ENCODE measurements at places on chromosomes 1 and 21.

- no peak for DNase-seq
These were observed 50.3 kb upstream of the COA6 start for GRCh38 chr1:234322979-234323378.

DNA sequence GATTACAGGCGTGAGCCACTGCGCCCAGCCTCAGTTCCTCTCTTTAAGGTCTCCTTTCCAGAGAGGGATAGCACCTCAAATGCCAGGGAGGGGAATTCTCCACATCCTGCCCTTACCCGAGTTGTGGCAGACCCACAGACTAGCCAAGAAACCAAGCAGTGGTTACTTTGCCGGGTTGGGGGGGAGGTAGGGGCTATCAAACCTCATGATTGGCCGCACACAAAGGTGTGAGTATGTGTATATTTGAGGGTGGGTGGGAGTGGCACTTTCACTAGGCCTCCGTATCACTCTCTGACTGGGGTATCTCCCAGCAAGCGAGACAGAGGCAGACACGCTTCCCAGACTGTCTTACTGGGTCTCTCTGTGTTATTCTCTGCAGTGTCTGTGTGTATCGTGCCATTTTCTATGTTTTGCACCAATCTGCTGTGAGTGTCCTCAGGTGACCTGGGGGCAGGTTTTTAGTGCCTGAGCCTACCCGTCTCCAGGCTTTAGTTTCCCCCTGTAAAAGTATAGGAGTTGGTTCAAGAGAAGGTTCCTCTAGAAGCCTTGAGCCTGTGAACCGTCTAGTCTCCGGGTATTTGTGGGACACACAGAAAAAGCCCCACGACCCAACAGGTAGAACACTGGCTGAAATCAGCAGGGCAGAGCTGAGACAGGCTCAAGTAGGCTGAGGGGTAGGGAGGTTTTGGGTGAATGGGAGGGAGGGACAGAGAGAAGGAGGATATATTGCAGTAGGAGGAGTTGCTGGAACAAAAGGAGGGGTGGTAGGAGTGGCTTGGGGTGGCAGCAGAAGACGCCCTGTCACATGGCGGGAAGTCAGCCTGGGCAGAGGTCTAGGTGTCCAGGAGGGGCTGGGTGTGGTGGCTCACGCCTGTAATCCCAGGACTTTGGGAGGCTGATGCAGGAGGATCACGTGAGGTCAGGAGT lies 10.3 kb downstream of the LMNA start:
- no peak for DNase-seq

DNA sequence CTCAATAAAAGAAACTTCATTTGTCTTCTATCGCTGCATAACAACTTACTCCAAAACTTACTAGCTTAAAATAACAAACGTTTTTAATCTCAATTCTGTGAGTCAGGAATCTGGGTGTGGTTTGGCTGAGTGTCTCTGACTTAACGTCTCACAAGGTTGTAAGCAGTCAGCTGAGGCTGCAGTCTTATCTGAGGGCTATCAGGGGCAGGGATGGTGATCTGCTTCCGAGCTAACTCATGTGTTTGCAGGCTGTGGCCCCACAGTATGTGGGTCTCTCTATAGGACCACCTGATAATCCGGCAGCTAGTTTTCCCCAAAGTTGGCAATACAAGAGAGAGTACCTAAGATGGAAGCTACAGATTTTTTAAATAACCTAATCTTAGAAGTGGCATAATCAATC lies 234.2 kb upstream of the FGGY start:
- DNase-seq, result no peak

DNA sequence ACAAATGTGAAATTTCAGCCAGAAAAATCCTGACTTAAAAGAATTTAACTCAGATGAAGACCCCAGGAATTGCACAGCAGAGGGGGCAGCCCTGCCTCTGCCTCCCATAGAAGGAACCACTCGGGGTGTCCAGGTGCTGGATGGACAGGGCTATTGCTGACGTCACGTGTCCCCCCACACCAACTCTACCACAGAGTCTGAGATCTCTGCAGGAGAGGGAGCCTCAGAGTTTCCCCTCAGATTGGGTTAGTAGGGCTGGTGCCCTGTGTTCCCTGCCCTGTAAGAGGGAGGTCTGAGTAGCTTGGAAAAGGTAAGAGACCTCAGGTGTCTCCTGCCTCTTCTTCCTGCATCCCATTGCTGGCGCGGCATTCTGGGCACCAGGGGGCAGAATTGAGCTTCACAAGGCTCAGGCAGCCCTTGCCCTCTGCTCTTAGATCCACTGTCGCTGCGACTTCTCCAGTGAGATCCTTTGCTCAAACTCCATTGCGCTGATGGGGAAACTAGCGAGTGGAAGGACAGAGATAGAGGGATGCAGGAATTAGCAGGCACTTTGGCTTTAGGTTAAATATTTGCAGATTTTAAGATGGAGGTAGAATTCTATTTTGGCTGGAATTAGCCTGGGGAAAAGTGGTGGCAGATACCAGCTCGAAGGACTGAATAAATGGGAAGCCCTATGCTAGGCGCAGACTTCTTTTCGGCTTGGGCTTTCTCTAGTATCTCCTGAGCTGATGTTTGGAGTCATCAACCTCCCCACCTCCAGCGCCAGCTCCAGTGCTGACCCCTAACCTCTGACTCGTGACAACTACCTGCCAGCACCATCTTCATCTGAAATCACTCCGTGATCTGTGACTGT lies 42.8 kb upstream of the DMBX1 start:
- peak; percentile 53 for DNase-seq

DNA sequence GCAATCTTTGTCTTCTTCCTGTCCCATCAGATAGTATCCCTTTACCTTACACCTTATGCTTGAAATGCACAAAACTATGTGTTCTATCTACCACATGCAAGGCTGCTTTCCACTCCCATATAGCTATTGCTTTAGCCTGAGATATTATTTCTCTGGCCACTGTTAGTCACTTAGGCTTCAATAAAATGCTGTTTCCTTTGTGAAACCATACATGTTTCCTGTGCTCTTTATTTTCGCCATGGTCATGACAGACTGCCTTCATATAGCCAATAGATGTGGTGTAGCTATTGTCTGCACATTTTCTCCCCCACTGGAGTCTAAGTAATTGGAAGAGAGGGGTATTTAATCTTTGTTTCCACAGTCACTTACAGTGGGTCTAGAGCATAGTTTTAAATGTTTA lies 108.4 kb downstream of the GREM2 start:
- no peak for DNase-seq

DNA sequence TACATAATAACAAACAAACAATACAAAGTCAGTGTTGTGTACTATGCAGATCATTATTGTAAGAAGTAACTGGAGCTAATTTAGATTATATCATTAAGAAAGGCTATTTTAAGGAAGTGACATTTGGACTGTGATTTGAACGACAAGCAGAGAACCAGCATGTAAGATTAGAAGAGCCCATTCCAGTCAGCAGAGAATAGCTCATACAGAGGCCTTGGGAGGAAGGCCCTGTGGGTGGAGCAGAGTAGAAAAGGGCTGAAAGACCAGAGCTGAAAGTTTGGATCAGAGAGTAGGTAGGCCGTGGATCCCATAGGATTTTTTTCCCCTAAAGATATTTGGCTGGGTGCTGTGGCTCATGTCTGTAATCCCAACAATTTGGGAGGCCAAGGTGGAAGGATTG lies 190.1 kb downstream of the OMA1 start:
- DNase-seq, result no peak

- DNase-seq, result no peak
These were observed 23.0 kb downstream of the ERICH3 start for GRCh38 chr1:74650561-74650960.

DNA sequence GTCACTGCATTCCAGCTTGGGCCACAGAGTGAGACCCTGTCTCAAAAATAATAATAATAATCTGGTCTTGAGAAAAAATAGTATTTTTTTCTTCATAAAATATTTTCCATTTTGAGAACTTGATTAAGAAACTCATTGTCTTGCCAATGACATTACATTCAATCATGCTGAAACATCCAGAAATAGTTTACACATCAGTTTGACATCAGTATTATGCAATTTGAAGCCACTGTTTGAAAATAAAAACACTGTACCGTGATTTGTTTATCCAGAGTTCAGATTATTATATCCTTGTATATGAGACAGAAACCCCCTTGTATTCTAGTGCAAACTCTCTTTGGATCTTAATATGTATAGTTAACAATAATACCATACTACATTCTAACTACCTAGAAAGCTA lies 6.9 kb downstream of the FMO2 start:
- DNase-seq, result no peak

DNA sequence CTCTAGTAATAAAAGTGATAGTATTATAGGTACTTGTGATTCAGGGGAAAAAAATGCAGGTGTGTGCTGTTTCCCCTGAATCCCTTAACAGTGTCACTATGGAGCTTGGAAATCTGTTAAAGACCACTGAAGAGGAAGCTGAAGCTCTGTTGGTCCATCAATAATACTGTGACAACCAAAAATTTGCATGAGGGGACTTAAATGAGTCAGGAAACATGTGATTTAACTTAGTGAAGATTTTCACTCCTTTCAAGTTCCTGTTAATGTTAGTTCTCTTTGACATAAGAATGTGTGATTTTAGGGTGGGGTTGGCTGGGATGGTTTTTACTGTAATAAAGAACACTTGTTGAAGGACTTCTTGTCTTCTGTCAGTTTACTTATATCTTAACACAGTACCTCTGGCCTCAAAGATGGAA lies 32.0 kb downstream of the VANGL2 start:
- DNase-seq, result no peak

GRCh38 chr1:30679201-30679975 lies 44.0 kb downstream of the MATN1 start:
- no peak for DNase-seq

DNA sequence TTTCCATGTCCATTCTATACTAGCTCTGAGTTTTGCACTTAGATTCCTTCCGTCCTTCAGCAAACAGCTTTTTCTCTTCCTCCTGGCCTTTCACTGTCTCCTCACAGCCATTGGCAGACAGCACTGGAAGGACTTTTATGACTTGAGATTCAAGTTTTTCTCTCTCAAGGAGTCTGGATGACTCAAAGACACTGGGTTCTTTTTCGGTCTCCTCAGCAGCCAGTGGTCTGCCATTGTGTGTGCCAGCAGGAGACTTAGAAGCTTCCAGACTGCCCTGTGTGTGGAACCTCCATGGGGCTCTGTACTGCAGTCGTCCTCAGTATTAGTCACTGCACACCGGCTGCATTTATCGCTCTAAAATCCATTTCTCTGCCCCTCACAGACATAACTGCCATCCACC lies 30.5 kb downstream of the NTNG1 start:
- DNase-seq, result no peak

- DNase-seq, result no peak
These were observed 12.3 kb downstream of the OBSCN start for GRCh38 chr1:228219962-228220780.

GRCh38 chr1:2556277-2556677 lies at the start of gene TNFRSF14:
TNFRSF14 (plus strand) TSS chr1:2556371; CDS start chr1:2556665, 294 bp downstream.
- peak; percentile 57 for DNase-seq

- no peak for DNase-seq
These were observed 32.3 kb downstream of the FMO1 start for GRCh38 chr1:171280599-171280998.

GRCh38 chr1:93196591-93196990 lies 16.1 kb downstream of the CCDC18 start:
- DNase-seq, result no peak

GRCh38 chr1:203263496-203263895 lies 34.0 kb upstream of the CHIT1 start:
- DNase-seq, result no peak

DNA sequence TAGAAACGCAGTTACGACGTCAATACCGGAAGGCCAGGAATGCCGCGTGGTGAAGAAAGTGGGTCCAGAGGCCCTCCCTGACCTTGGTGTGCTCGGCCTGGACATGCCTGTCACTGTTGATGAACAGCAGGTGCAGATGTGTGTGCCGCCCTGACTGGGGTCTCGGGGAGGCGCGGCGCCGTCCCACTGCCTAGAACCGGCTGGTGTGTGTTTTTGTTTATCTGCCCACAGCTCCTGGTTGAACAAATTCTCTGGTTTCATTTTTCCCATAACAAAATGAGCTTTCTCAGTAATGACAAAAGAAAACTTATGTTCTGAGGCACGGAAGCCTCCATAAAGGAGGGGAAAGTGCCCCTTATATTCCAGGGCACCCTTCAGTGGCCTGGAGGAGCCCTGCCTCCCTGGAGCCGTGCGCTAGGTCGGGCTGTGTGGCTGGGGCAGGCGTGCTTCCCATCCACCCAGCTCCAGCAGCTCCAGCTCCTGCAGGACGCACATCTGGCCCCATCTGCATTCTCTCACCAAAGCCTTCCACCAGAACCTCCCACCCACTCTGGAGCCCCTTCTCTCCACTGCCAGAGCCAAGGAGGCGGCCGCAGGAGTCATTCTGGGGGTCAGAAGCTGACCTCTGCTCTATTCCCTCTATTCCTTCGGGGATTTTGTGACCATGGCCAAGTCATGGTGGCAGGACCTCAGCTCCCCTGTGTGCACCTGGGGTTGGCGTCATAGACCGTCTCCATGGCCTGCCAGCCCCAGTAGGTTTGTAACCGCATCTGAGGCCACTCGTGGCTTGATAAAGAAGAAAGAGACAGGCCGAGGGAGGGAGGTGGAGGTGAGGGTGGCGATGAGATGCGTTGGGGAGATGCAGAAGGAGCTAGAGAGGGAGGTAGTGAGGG lies 20.1 kb upstream of the COL18A1 start:
- DNase-seq, result no peak

GRCh38 chr1:178151831-178152230 lies 57.9 kb downstream of the RASAL2 start:
- DNase-seq, result no peak

DNA sequence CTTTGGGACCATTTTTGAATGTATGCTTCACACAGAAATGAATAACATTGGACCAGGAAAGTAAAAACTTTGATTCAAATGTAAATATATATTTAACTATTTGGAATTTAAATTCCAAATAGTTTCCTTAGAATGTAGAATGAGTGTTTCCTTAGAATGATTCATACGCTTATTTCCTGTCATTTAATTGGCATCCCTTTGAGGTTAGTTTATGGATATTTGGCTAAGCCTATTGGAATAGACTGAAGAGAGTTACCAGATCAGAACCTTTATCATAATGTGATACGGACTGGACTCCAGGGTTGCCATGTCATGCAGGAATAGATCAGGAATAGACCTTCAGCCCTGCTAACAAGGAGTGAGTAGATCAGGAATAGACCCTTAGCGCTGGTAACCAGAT lies 133.1 kb downstream of the TNNI3K start:
- DNase-seq, result no peak

DNA sequence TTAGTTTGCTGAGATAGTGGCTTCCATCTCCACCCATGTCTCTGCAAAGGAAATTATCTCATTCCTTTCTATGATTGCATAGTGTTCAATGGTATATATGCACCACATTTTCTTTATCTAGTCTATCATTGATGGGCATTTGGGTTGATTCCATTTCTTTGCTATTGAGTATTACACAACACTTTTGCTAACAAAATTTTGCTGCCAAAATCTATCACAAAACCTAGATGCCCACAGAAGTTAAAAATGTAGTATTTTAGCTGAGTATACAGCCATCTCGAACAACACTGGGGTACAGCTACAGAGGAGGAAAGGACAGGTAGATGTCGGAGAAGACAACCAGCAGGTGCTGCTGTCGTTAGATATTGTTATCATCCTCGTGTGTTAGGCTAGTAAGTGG lies 67.7 kb downstream of the LBR start:
- DNase-seq, result no peak

GRCh38 chr1:31394584-31395193 lies 18.3 kb upstream of the SERINC2 start:
- peak; percentile 59 for DNase-seq

- no peak for DNase-seq
These were observed 5.0 kb downstream of the OR10J1 start for GRCh38 chr1:159444511-159444910.
